H1 (cell line): ENCODE measurements at places on chromosomes 2 and 18.

GRCh38 chr2:48107326-48107925 lies 201.1 kb upstream of the FBXO11 start:
- DNase-seq, result no peak

GRCh38 chr18:52341103-52341432 lies 1.1 kb downstream of the DCC start:
- DNase-seq, result no peak

DNA sequence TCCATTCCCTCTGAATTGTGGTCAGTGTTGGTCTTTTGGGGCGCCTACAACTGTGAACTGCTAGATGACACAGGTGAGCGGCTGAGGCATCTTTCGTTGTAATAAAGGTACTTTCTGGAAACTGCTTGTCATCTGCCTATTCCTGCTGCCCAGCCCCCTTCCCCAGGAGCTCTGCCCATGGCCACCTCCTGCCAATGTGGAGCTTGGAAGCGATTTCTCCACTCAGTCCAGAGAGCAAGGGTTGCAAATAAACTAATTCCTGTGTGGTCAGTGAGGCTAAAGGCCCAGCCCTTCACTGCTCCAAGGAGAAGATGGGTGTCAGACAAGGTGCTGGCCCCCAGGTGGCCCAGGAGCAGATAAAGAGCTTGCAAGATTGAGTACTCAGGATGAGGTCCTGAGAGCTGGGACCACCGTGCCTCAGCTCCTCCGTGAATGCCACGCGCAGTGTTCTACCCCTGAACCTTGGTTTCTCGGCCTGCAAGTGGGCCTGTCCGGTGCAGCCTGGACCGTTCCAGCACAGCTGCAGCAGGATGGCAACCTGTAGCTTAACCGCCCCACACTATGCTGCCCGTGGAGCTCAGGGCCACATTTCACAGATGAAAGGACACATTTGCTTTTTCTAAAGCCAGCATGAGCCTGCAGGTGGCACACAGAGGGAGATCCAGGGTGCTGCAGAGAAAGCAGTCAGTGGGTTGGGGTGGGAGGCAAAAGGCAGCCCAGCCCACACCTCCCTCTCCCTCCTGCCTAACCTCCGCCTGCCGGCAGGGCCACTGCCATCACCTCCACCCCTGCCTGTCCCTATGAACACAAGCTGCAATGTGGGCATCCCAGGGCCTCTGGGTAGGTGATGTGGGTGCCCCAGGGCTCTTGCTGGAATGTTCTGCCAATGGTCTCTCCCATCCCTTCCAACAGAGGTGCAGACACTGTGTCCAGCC lies 78.7 kb upstream of the OTOF start:
- no peak for DNase-seq

GRCh38 chr2:20223407-20224163 lies 1.3 kb downstream of the SDC1 start:
- DNase-seq, result no peak

GRCh38 chr2:142745691-142746090 lies 131.8 kb upstream of the KYNU start:
- DNase-seq, result no peak

DNA sequence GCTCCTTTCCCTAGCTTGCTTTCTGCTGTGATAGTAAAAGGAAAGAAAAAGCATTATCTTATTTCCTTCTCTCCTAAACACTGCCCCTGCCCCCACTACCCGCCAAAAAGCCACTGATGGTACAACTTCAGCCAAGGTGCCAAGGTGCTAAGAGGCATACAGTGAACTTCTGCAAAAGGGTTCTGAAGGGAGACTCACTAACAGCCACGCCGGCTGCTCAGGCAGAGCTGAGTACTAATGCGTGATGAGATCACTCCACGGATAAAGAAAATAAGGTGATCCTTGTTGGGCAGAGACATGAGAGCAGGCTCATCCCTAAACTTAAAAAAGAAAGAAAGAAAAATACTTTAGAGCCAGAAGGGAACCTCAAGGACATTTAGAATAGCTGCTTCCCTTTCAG lies 60.5 kb upstream of the PXDN start:
- no peak for DNase-seq

DNA sequence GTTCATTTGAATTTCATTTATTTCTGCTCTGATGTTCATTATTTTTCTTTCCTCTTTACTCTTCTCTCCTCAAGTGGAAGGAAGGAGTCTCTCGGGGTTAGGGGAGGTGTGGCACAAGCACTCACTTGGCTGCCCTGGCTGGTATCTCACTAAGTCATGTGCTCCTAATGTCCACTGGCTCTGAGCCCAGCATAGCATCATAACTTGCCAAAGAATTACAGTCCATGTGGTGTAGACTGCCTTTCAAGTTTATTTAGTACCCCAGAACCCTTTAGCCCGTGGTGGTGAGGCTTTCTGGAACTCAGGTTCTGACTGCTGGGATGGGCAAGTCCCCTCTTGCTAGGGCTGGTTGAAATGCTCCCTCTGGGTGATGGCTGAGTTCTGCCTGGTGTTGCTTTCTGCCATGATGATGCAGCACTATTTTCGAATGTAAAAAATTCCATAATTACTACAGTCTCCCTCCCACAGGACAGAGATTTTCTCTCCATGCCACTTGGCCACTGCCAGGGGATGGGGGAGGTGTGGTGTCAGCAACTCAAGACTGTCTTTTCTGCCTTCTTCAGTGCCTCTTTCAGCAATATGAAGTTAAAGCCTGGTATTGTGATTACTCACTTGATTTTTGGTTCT lies 22.2 kb downstream of the SPAG16 start:
- DNase-seq, result no peak

GRCh38 chr2:25286025-25286400 lies 55.7 kb downstream of the DNMT3A start:
- no peak for DNase-seq

DNA sequence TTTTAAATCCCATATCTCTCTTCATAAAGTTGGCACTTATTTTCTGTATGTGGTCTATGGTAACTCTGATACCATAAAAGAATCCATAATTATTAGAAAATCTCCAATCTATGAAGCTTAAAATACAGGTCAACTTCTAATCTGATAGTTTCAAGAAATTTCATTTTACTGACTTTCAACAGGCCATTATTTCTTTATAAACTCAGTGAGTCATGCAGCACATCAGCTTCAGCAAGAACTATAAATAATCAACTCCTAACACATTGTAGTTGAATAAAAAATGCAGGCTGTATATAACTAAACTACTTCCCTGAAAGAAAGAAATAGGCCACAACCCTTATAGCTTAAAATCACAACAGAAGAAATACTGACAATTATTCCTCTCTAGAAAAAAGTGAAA lies 204.3 kb upstream of the CCDC150 start:
- DNase-seq, result no peak

- no peak for DNase-seq
These were observed 8.6 kb downstream of the SDC1 start for GRCh38 chr2:20216130-20217025.

DNA sequence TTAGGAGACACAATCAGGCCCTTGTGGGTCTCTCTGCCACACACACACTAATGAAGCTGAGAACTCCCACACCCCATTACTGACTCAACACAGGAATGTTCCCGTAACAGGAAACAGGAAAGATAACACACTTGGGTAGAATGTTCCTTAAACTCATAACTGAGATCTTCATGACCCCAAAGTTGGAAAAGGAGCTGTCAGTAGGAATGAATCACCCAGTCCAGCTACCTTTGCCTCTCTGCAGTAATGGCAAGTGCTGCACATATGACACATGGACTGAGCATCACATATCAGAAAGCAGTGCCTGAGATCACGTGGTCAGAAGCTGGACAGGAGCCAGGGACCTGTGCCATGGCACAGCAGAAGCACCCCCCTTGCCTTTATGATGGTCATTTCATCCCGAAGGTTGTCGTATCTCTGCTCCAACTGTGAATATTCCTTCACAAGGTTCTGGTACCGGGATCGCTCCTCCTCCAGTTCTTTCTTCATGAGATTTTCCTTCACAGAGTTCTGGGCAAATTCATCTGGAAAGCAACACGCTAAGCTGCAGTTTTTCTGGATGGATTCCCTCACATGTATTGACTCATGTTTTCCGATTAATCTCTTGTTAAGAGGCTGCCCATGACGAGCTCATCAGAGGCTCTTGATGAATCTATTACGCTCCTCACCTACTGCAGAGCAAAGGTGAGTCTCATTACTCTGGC lies 65.4 kb upstream of the ACAA2 start:
- no peak for DNase-seq

- DNase-seq, result no peak
These were observed 409.9 kb downstream of the THSD7B start for GRCh38 chr2:137175246-137175645.

DNA sequence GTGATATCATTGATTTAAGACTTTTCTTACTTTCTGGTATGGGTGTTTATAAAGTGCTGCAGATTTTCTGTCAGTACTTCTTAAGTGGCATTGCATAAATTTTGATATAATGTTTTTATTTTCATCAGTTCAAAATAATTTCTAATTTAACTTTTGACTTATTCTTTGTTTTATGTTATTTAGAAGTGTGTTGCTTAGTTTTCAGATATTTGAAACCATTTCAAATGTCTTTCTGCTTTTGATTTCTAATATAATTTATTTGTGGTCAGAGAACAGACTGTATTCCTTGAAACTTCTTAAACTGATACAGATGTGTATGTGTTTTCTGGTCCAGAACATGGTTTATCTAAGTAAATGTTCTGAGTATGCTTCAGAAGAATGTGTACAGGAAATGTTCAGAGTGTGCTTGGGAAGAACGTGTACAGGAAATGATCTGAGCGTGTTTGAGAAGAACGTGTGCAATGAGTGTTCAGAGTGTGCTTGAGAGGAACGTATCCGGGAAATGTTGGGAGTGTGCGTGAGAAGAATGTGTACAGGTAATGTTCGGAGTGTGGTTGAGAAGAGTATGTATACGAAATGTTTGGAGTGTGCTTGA lies 265.7 kb upstream of the HS6ST1 start:
- DNase-seq, result no peak

DNA sequence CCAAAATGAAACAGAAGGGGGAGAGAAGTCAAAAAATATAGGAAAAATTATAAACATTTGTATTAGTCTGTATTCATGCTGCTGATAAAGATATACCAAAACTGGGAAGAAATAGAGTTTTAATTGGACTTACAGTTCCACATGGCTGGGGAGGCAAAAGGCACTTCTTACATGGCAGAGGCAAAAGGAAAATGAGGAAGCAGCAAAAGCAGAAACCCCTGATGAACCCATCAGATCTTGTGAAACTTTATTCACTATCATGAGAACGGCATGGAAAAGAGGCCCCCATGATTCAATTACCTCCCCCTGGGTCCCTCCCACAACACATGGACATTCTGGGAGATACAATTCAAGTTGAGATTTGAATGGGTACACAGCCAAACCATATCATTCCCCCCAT lies 79.1 kb downstream of the ZRANB3 start:
- DNase-seq, result no peak

- no peak for DNase-seq
These were observed 62.1 kb upstream of the XDH start for GRCh38 chr2:31476511-31477180.

DNA sequence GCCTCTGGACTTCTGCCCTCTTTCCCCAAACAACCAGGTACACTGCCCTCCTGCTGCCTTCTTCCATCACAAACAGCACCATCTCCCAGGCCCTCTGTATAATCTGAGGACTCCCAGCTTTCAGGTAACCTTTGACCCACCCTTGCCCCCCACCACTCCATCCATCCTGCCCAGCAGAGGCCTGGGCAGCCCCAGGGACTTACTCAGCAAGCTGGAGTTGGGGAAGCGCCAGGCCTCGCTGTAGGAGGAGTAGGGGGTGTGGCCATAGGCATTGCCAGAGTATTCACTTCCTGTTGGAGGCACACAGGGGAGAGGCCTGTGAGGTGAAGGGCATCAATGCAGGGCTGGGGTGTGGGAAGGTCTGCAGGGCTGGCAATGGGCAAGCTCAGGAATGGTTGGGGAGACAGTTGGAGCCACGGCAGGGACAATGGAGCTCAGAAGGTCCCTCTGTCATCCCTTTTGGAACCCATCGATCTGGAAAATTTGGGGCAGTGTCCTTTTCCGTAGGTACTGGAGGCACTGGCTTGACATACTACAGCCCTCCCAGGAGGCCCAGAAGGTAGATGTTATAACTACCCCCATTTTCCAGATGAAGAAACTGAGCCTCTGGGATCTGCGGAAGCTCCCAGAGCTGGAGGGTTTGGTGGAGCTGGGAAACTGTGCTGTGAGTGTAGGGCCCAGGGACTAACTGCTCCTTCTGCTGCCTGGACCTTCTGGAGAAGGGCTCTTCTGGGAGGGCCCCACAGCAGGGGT lies 46.3 kb downstream of the PSD4 start:
- no peak for DNase-seq

DNA sequence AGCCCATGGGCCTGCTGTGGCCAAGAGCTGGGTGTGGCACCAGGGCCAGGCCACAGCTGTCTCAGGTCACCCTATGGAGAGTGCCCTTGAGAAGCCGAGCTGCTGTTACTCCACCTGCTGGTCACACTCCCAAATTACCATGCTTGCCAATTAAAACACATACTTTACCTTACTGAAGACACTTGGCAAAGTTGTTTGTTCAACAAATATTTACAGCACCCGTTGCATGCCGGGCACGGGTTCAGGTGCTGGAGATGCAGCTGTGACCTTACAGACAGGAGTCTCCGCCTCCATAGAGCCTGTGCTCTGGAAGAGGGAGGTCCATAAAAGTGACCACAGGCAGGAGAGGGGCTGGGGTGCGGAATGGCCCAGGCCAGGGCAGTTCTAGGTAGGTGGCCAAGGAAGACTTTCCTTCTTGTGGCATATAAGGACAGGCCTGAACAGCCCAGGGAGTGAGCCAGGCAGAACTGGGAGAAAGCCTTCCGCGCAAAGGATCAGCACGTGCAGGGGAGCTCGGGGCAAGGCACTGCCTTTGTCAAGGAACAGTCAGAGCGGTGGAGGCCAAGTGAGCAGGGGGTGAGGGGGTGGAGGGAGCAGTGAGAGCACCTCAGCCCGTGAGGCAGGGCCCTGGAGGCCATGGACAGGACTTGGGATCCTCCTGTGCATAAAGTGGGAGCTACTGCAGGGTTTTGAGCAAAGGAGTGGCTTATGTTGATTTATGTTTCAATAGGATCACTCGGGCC lies 23.6 kb upstream of the RBM44 start:
- DNase-seq, result peak; percentile 7

- DNase-seq, result no peak
These were observed 3.0 kb downstream of the CLEC4F start for GRCh38 chr2:70817284-70817954.
